ENCODE measurements at places on chromosomes 5 and 9.

DNA sequence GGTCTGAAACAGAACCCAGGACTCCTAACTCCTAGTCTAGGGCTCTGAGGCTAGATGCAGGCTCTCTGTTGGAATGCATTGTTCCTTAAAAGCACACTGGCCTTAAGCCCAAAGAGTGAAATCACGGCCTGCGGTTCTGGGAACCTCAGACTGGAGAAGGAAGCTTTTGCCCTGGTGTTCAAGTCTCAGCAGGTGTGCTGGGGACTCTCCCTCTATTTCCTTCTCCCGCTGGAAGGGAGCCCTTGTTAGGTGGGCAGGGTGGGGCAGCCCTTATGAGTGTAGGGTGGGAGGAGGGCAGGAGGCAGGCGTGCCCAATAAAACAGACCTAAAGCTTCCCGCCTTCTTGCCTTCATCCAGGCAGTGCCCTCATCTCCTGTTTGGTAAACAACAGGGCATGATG lies 1.8 kb upstream of the PPARGC1B start:
- no peak for DNase-seq

DNA sequence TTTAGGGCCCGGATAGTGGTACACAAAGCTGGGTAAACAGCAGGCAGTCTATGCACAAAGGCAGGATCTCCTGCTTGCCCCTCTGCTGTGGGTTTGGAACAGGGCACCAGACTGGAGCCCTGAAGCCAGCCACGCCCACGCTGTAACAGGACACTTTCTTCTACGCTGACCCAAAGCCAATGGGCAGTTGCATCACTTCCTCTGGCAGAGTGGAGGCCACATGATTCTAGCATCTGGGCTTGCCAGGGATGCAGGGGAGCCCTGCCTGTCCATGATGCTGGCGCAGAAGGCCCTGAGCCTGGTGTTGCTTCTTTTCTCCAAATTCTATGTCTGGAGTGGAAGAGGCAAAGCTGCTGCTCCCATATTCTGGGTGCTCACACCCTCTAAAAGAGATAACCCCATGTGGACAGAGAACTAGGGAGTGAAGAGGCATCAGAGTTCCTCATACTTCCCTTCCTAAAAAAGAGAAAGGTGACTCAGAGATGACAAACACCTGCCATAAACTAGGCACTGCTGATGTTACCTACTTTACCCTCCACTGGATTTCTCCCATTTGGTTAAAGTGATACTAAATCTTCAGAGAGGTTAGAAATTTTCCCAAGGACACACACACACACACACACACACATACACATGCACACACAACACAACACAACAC lies 260.3 kb upstream of the KLF4 start:
- DNase-seq, result peak; percentile 89

GRCh38 chr5:88092958-88093605 lies 175.6 kb downstream of the TMEM161B start:
- DNase-seq, result no peak

DNA sequence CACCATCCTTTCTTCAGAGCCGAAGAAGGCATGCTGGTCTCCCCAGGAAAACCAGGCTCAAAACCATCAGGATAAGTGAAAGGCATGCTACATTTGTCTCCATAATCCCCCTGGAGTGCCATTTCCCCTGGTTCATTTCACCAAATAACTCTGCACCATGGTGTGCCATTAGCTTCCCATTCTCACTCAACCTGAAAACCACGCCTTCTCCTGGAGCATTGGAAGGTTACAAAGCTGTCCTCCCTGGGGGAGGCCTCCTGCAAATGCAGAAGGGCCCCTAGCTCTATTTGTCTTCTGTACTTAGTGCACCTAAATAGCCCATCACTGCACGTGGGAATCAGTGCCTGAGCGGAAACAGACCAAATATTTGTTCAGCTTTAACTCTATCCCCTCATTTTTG lies 90.2 kb upstream of the ICE1 start:
- no peak for DNase-seq

Measured in suppressor macrophage (primary cell).